Fibroblast of gingiva (primary cell): ENCODE measurements at places on chromosomes 1 and 21.

DNA sequence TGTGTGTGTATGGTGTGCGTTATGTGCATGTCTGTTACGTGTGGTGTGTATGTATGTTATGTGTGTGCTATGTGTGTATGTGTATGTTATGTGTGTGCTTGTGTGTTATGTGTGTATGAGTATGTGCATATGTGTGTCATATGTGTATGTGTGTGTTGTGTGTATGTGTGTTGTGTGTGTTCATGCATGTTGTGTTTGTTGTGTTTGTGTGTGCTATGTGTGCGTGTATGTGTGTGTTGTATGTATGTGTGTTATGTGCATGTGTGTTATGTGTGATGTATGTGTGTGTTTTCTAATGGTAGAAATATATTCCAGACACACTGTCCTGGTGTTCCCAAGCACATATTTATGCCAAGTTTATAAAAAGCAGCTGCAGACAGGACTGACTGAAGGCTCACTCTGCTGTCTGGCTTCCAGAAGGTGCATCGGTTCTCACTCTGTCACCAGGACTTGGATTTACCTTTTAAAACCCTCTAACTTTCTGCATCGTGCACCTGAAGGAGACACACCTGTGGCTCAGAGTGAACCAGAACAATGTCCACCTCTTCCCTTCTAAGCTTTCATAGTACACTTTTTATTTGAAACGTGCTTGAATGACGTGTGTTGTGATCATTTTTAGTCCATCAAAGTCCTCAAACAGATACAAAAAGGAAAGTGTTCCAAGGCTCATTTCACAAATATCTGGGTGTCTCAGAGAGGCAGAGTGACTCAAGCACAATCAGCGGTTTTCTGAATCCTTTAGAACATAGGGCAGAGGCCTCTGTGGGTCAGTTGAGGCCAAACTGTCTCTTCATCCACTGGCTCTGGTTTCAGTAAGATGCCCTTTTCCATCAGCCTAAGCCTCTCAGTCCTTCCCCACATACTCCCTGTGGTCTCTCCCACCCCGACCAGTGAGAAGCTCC is 49.9 kb downstream of the TOMM20 start:
- DNase-seq = peak; percentile 52

- no peak for DNase-seq
These were observed 22.5 kb downstream of the MMEL1 start for GRCh38 chr1:2610036-2610959.

DNA sequence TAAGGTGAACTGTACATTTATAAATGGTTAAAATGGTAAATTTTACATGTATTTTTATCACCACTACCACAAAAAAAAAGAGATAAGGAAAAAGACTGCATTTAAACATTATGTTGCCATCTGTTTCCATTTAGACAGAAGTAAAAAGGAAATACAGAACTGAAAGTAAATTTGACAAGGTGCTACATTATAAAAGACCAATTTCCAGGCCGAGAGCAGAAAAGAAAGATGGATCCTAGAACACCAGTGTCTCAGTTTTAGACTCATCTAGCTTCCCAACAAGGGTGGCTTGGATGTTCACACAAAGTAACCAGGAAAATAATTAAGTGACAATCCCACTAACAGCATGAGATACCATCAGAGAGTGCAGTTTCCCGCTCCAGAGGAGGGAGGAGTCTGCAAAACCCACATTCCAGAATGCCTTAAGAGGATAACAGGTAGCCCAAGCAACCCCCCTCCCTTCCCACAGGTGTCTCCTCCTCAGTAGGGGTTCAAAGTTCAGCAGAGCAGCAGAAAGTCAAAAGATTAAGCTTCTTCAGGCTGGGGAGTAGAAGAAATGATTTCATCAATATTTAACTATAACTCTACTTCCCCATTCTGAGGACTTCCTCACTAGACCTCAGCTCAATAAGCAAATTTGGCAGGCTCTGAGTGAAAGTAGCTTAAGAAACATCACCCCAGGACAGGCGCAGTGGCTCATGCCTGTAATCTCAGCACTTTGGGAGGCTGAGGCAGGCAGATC is 11.8 kb downstream of the TPM3 start:
- DNase-seq = no peak

DNA sequence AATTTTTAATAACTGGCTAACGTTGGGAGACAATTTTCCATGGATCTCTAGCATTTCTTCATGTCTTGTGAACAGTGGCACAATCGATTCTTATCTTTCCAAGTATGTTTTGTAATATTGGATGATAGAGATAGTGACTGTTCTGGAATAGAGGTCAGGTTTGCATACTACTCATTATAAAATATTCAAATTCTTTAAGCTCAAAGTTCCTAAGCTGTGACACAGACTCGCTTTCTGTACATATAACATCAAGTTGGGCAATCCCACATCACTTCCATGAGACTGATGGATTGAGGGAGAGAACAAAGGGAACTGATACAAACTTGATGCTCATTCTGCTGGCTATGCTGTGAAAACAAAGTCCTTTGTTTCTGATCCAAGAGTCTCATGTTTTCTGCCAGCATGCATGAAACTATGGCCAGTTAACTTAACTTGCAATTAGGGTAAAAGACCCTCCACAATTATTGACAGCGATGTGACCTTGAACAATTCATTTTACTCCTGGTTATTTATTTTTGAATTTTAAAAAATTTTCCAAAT is 392.4 kb downstream of the TTLL7 start:
- no peak for DNase-seq

DNA sequence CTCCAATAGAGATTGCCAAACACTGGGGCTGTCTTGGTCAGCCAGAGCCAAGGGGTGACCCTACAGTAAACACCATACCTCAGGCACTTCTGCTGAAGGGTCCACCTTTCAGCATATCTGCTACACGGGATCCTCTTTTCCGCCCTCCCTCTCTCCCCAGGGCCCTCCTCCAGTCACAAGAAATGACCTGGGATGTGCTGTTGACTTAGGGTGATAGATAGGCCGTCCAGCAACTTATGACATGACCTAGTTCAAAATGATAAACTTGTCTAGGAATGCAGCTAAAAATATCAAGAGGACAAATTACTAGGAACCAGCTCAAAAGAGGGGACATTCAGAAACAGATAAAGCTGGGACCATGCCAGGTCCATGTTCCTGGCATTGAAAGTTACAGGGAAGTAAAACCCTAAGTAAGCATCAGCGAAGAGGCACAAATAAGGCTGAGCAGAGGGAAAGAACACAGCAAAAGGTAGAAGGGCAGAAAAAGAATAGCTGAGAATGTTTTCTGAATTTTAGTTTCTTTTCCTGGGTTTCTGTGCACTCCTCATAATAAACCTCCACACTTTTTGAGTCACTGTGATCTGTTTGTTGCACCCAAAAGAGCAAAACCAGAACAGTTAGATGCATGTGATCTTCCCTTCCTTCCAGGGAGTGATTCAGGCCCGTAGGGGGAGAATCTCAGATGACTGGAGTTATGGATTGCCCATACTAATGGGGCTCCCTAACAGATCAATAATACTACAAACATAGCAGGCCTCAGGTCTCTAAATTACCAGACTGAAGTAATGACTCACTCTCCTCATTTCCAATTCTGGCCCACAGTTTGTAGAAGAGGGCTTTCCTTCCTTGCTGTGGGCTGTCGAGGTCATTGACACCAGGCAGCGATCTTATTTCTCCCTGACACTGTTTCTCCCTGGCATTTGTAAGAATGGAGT is 48.9 kb upstream of the F3 start:
- DNase-seq = no peak

DNA sequence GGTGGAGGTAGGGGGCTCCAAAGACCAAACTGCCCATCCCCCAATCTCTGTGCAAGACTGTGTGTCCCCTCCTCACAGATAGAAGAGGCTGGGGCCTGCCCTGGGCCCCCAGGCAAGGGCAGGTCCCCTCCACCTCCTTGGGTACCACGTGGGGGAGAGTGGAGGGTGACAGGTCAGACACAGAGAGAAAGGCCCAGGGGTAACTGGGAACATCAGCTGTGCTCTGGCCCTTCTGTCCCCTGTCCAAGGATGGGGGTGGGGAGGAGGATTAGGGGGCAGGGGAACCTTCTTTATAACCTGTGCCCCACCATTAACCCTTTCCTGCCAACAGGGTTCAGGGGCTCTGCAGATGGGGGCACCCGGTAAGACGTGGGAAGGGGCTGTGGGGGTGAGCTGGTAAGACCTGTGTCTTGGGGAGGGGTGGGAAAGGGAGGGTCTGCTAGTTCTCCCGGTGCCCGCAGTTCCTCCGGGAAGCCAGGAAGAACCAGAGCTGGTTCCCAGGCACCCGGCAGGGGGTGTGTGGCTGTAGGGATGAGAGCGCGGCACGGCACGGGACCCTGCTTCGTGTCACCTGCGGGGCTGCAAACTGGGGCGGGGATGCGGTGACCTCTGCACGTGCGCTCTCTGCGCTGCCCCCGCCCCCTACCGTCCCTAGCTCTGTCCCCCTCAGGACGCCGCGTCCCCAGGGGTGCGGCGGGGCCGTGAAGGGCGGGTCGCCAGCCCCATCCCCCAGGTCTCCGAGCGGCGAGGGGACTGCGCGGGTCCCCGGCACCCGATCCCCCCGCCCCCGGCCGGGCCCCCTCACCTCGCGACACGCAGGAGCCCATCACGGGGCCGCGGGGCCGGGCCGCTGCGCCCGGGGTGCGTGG is 601 bp downstream of the FAM131C start:
- no peak for DNase-seq
